Stimulated activated CD4-positive, alpha-beta T cell treated with anti-CD3 and anti-CD28 coated beads, Interleukin-15, amount 100 ng/mL, for 48 hours (primary cell): ENCODE measurements at places on chromosomes 7 and 10.

DNA sequence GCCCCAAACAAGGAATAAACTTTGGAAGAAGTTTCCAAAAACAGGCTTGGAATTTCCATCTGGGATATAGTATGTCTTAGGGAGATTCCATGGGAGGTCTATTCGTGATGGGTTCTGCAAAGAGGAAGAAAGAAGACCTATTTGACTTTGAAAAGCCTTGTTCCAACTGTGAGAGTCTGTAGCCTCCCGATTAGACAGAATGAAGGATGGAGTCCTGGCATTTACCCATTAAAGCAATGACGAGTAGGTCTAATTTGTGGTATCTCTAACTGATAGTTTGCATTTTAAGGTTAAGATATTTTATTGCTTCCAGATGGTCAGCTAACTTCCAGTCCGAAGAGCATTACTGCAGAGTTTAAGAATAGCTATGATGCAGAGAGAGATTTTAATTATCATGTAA is 19.5 kb upstream of the GALNT17 start:
- DNase-seq = no peak

GRCh38 chr7:88259656-88260380 is 40.0 kb upstream of the SRI start:
- no peak for DNase-seq

DNA sequence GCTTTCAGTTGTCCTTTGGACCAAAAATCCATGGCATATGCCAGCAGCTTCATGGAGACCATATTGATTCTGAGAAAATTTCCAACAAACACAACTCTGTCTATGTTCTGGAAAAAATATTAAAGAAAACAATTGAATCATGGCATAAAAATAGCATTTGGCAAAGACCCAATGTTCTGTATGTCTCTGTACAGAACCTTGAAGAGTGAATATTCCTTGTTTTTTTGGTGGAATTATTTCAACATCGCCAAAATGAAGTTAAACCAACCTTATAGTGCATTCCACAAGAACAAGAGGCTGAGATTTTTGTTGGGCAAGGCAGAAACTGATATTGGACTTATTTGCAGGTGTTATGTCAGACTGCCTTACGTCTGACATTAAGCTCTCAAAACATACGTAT is 53.3 kb upstream of the SLC16A12 start:
- DNase-seq = no peak

- DNase-seq = no peak
Observed at GRCh38 chr10:101597091-101597900, 9.2 kb downstream of the DPCD start.

DNA sequence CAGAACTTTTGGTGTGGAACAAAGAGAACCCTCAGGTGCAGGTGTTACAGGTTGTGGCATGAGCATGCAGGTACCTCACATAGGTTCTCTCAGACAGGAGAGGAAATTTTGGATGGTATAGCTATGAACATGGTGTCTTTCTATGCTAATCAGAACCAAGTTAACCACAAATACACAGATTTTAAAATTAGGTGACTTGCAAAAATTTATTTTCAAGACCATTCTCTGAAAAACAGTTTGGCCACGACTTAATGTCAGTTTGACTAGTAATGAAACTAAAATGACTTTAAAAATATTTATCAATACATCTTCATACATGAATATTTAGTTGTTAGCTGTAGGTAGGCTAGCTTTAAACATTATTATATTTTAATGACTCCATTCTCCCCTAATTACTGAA is 129.6 kb downstream of the SRI start:
- DNase-seq = no peak

DNA sequence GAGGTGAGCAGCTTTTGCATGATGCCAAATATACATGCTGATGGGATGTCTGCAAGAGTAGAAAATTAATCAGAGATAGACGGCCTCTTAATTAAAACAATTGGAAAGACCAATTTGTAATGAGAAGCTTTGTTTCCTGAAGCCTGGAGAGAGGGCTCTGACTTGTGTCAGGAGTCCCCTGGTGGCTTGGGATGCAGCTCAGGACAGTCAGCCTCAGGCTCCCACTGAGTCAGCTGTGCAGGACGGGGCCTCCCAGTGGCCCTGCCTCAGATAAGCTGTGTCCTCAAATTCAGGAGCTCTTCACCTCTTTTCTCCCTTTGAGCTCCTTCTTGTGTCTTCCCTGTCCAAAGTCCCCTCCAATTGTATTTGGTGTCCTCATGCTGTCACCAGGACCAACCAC is 438.9 kb upstream of the PODXL start:
- no peak for DNase-seq

- no peak for DNase-seq
Observed at GRCh38 chr10:4568731-4569130, 257.3 kb upstream of the AKR1E2 start.

GRCh38 chr10:108112218-108112617 is 947.7 kb upstream of the SORCS1 start:
- no peak for DNase-seq

- DNase-seq = no peak
Observed at GRCh38 chr10:114403541-114404161, 651 bp downstream of the AFAP1L2 start.

DNA sequence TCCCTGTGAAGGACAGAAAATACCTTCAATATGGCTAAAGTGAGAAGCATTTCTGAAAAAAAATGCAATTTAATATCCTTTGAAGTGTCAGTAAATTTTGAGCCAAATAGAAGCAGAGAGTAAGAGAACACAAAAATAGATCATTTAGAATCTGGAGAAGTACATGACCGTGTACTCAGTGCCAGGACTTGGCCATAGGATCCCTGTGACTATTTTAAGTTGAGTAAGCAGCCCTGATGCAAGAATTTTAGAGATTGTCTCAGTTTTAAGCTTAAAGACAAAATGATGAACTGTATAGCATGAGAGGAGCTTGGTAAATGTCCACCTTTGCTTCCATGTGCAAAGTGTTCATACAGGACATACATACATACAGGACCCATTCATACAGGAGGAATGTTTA is 2.5 kb downstream of the PTER start:
- DNase-seq = no peak

GRCh38 chr7:5603241-5604140 is 178.0 kb downstream of the RNF216 start:
- DNase-seq = no peak

GRCh38 chr10:1612908-1613307 is 124.4 kb downstream of the ADARB2 start:
- no peak for DNase-seq

DNA sequence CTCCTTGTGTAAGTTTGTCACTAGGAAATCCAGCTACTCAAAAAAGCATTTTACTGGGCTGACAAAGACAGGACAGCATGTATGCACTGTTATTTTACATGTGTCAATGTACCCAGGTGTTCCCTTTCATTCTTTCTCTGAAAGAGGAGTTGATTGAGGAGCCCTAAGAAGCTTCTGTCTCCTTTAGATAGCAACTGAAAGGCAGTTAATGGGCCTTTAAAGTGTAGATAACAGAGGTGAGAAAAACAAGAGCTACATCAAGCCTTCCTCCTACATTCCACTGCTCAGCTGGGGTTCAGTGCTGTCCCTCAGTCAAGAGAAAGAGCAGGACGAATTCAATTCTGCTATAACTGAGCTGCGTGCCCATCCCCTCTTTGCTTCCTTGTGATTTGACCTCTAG is 12.8 kb upstream of the WIPF3 start:
- no peak for DNase-seq

GRCh38 chr10:15715619-15716227 is 4.0 kb downstream of the ITGA8 start:
- no peak for DNase-seq

- DNase-seq = no peak
Observed at GRCh38 chr7:47192978-47193377, 388.9 kb downstream of the TNS3 start.

GRCh38 chr7:111853201-111853990 is 291.1 kb upstream of the IMMP2L start:
- no peak for DNase-seq

DNA sequence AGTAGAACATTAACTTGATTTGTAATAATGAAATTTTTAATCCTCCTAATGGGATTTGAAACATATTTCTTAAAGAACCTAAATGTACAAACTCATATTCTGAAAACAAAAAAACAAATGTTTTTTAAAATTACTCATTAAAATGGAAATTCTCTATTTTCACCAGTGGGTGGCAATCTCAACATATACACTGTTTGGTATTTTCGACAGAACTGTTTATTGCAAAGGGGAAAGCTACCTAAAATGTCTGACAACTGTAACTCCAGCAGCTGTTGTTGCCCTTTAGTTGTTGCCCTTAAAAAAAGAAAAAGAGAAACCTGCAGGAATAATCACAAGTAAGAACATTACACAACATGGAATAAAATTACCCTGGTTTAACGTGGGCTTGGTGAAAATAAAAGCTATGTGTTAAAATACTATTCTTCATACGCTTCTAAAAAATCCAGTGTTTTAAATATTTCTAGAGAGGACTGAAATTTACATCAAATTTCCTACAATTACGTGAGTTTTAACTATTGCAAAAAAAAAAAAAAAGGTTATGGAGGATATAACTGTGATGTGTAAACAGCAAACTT is 54.5 kb downstream of the COL1A2 start:
- DNase-seq = no peak

- no peak for DNase-seq
Observed at GRCh38 chr7:25615003-25615402, 386.7 kb upstream of the NPVF start.

GRCh38 chr7:108454674-108455550 is 1.3 kb downstream of the NRCAM start:
- no peak for DNase-seq

GRCh38 chr10:100528123-100528886 is 1.4 kb downstream of the NDUFB8 start:
- DNase-seq = no peak

DNA sequence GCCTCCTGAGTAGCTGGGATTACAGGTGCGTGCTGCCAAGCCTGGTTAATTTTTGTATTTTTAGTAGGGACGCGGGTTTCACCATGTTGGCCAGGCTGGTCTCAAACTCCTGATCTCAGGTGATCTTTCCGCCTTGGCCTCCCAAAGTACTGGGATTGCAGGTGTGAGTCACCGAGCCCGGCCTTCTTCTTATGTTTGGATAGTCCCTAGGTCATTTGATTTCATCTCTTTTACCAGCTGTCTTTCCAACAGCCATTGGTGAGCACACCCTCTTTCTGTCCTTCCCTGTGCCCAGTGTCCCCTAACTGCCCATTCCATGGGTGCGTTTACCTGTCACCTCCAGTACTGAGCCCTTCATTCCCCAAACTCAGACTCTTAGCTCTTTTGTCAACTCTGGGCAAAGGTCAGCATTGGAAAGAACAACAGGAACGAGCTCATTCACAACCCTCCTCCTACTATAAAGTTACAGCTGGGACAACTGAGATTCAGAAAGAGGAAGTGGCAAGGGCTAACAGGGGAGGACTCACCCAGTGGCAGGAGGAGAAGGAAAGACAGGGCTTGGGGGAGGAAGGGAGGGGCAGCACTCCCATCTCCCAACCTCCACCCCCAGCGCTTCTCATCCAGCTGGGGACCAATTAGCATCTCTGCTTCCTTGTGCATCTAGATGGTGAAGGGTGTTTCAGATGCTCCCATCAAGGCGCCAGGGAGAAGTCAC is 5.6 kb downstream of the SSC4D start:
- DNase-seq = no peak

GRCh38 chr7:18708204-18708603 is 212.7 kb downstream of the HDAC9 start:
- DNase-seq = no peak

DNA sequence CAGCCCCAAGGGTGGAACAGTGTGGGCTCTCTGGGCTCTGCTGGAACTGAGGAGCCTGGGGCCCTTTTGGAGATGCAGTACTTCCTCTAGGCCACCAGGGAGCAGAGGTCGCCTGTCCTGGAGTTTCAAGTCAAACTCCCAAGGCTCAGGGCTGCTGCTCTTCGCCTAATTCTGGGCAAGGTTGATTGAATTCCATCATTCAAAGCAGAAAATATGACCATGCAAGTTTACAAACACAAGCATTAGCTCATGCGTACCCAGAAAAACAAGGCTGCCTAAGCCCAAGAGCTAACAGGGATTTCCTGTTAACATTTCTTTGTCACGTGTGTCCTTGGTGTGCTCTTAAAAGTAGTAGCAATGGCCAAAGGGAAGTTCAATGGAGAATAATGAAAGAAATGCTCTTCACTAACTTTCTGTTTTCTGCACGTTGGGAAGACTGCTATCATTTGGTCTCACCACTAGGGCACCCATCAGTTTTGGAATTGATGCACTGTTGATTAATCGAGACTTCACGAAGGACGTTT is 20.1 kb downstream of the LDB3 start:
- peak; percentile 38 for DNase-seq

DNA sequence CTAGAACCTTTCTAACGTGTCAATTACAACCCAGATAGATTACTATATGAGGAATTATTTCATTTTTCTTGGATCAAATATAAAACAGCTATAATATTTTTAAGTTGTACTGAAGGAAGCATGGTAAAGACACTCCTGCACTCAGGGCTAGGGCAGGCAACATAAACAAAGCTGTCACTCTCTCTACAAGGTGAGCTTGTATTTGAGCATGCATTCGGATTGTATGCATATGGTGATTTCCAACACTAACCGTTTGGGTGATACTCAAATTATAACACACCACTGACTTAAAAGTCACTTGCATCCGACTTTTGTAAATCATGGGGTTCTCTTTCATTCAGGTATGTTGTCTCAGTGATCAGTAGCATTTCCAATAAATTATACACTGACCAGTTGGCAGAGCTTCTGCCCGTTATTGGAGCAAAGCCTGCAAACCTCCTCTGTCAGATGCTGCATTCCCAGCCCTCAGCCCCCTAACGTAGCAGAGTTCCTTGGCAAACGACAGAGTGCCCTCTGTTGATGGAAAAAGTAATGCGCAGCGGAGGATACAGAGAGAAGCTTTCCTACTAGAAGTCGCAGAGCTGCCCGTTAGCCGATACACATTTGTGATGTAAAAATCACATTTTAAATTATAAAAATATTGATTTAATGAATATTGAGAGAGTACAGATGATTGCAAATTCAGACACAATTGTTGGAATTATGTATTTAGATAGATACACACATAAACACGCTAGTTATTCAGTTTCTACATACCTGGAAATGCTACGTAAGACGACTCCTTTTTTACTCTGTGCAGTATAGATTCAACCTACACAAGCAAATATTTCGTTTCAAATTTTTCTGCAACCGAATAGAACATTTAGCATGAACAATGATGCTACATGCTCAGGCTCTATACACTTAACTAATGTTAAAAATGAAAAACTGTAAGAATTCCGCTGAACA is 173.9 kb upstream of the SP4 start:
- peak; percentile 18 for DNase-seq

DNA sequence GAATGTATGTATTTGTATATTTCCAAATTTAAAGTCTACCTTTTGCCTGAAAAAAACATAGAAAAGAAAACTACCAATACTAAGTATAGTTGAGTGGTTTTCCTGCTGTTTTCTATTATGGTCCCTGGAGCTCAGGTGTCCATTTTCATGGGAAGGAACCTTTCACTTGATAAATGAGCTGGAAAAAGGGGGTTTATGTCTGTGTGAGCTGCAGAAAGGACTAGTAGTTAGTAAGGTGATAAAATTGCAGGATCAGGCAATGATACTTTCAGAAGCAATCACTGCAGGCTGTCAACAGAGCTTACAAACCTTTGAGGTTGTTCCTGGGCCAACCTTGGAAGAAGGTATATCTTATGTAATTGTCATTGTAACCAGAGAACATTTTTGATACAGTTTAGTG is 48.0 kb downstream of the ST7 start:
- no peak for DNase-seq
